ENCODE measurements at places on chromosomes 6 and 20.

DNA sequence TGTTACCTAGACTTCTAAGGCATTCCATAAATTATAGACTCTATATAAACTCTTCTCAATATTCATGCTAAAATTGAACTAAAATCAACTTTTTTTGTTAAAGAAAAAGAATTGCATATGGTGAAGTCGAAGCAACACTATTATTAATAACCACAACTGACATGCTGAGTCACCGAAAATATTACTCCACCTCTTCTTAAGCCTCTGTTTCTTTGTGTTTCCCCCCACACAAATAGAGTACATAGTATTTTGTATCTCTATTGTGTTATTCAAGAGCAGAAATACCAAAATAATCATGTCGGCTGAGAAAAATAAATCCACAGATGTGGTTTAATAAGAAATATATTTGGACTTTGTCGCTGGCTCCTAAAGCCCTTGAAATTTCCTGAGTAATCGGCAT, 23.8 kb downstream of the TFB1M start:
- no peak for DNase-seq

GRCh38 chr6:81727876-81728517, 24.5 kb downstream of the TENT5A start:
- DNase-seq: no peak

- DNase-seq: no peak
Observed at GRCh38 chr6:152984513-152984872, 1.7 kb upstream of the FBXO5 start.

DNA sequence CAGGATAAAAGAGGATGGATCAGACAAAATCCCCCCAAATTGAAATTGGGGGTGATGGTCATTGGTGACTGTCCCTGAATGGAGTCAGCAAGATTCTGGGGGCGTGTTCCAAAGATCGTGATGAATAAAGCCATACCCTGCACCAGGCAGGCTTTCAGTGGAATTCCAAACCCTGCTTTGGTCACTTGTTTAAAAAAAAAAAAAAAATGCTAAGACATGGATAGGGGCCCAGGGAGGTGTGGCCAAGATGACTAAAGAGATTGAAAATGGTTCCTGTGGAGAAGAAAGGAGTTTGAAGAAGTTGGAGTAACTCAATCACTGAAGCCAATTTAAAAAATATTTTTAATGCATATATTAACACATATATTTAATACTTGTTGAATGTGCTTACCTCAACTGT, 161.4 kb upstream of the KCNG1 start:
- DNase-seq: no peak

DNA sequence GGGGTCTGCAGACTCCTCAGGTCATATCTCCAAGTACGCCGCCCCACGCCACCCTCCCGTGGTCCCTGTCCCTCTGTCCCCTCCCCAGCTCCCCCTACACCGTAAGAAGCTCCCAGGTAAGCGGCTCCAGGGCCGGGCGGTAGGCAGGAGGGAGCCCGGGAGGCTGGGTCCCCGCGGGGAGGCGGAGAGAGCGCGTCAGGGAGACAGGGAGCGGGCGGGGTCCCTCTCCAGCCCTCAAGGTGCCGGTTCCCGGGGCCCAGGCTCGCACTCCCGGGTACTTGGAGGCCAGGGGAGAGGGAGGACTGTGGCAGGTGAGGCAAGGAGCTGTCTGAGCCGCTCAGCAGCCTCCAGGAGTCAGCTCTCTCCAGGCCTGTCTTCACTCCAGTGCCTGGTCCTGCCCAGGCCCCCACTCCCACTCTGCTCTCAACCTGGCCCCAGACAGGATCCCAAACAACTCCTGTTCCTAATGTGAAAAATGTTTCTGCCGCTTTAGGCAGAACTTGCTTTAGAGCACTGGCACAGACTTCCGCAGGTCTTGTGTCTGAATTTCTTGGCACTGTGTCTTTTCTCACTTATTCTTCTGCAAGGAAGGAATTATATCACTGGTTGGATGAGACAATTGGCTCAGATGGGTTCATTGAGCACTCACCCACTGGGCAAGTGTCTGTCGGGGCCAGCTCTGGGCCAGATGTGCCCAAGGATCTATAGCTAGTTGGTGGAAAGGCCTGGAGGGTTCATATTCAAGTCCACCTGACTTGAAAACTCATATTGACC, 36.6 kb downstream of the HLA-G start:
- no peak for DNase-seq

- no peak for DNase-seq
Observed at GRCh38 chr6:132261354-132261753, 139.9 kb downstream of the MOXD1 start.

- DNase-seq: no peak
Observed at GRCh38 chr6:130482645-130483390, 117.0 kb downstream of the TMEM200A start.

- no peak for DNase-seq
Observed at GRCh38 chr20:10642856-10643559, 30.8 kb downstream of the JAG1 start.

DNA sequence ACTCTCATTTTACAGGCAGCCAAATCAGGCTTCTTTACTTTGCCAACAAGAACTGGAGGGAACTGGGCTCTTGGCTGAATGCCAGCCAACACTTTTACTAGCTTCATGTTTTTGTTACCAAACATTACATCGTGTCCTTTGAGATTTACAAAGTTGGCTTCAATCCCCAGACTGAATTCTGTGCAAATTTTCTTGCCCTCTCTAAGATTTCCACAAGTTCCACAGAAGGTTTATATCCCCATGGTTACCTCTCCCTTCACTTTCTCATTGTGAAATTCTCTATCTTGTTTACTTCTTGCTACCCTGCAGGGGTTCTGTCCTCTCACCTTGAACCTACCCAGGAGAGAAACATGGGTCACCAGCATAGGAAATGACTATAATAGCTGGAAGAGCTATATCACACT, 37.6 kb upstream of the PLCB1 start:
- DNase-seq: no peak

DNA sequence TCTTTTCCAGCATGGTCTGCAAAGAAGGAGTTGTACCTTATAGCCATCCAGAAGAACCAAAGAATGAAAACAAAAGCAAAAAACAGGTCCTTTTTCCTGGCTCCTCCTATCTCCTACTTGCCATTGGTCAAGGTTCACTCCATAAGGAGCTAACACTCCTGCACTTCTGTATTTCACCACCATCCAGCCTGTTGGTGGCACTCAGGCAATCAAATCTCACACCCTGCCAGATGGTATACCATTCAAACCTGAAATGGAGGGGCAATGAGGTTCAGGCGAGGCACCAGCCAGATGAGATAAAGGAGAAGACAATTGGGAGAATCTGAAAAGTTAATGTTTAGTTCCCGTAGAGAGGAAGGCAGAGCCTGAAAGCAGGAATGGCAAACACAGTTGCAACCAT, 203.8 kb downstream of the ALDH8A1 start:
- no peak for DNase-seq

DNA sequence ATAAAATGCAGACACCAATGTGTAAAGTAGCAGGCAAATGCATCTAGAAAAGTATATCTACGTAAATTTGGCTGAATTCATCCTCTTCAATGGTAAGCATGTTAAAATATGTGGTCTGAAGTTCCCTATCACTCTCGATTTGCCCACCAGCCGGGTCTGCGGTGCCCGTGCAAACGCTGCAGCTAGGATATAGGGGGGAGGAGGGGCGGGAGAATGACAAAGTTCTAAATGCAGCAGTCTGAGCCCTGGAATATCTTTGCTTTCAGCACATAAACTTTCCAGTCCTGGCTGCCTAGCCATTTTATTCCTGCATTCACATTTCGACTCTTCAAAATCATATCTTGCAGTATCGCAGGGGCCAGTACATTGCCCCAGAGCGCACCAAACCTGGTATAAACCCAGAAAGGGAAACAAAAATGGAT, 708 bp downstream of the NRN1 start:
- DNase-seq: no peak

DNA sequence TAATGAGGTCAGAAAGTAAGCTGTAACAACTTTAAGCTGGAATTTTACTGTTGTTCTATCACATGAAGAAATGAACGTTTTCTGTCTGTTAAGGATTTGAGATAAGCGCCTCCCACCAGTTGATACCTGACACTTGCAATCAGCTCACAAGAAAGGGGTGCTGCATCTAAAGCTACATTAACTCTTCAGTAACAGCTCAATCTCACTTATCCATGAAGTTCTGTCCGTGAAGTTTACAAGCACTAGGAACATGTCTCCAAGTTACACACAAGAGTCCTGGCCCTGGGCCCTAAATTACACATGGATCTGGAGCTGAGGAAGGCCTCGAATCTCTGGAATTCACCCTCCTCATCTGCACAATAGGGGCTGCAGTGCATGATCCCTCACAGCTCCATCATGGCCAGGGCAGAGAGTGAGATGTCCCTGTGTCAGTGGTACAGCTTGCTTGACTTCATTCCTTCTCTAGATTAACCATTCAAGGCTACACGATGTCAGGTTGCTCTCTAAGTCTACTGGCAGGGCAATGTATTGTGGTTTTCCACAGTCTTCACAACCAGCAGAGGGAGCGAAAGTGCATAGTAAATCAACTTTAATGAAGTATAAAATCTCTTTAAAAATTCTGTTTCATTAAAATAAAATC, 182.4 kb upstream of the MCHR2 start:
- no peak for DNase-seq

GRCh38 chr6:168355716-168356522, 36.3 kb upstream of the DACT2 start:
- DNase-seq: no peak

GRCh38 chr6:21264288-21265033, 329.1 kb upstream of the SOX4 start:
- DNase-seq: no peak

DNA sequence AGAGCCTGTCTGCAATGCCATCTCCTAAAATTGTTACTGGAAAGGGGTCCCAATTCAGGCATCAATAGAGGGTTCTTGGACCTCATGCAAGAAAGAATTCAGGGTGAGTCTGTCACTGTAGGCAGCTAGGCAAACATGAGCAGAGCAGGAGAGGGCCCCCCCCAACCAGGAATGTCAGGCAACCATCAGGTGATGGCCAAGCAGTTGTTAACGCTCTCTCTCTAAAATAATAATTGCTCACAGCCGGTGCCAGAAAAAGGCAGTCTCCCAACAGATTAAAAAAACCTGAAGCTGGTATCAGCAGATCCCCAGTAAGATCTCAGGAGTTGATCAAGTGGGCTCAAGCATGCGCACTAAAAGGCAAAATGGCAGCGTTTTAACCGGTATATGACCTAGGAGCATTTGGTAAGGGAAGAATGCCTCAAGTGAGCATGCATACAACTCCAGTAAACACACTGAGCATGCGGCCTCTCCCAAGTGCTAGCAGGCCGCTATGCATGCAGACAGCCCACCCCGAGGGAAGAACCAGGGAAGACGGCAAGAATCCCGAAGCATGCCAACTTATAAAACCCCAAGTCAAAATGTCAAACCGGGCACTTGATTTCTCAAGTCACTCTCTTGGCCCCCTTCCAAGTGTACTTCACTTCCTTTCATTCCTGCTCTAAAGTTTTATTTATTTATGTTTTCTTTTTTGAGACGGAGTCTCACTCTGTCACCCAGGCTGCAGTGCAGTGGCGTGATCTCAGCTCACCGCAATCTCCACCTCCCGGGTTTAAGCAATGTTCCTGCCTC, 44.0 kb upstream of the RNGTT start:
- no peak for DNase-seq

DNA sequence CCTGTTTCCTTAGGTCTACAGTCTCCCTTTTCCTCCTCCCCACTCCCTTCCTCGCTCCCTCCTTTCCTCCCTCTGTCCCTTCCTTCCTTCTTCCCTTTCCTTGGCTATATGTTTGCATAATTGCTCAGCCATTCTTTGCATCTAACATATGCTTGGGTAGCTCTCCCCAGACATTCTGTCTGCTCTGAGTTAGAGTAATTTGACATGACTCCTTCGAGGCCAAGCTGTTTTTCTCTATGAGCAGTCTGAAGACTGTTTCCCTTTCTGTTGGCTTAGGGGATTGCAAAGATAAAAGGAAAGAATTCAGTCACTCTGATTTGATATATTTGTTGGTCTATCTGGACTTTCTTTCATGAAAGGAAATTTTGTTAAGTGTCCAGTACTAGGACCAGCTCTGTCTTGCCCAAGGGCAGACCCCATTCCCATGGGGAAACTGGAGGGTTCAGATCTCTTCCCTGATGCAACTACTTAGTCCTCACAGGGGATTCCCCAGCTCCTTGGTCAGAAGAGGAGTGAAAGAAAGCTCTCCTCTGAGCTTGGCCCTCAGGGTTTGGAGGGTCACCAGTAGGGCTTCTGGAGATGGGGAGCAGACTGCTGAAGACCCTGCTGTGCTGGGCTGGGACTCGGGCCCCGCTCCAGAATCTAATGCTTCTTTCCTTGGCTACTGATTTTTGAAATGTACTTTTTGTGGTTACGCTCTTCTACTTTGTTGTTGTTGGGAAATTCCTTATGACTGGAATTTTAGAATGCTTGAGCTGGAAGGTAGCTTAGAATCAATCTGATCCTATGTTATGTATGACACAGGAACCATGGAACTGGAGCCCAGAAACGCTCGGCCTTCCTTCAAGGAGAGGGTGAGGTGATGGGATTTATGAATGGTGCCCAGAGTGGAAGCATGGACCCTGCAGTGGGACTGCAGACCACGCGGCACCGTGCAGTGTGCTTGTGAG, 63.7 kb upstream of the SLC22A23 start:
- no peak for DNase-seq

DNA sequence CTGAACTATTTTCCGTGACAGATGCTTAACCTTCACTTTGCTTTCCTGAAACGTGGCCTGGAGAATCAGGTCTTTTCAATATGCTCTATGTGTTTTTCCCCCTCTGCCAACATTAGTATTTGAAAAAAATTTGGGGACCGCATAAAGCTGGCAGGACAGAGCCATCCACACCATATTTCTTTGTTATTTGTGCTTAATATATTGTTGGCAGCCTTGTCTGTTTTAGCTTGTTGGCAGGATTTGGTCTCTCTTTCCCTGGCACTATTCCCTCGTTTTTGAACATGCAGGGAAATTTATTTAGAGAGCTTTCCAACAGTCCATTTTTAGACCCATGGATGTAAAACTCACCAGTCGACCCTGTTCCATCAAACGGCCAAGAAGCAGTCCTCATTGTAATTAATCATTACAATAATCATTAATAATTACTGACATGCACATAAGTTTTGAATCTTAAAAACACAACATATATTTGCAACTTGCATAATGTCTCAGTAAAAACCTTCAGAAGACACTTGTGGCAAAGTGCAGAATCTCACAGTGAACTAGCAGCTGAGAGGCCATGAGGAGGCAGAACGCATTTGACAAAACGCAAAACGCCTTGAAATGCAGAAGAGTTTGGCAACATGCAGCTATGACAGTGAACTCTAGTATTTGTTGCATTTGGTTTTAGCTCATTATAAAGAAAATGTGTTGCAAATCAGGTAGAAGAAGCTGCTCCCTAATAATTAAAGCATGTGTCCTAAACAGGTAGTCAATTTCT, 514.2 kb downstream of the C6orf118 start:
- no peak for DNase-seq

All from vagina (tissue), 2 donors.